Activated CD4-positive, alpha-beta T cell treated with anti-CD3 and anti-CD28 coated beads, Interleukin-2, amount 50 U/mL, for 1 hour (primary cell): ENCODE measurements at places on chromosomes 11 and 22.

- no peak for DNase-seq
These were observed 342.7 kb upstream of the SYN3 start for GRCh38 chr22:33400891-33401290.

GRCh38 chr11:3356858-3357257, 22.1 kb downstream of the ZNF195 start:
- DNase-seq: no peak

DNA sequence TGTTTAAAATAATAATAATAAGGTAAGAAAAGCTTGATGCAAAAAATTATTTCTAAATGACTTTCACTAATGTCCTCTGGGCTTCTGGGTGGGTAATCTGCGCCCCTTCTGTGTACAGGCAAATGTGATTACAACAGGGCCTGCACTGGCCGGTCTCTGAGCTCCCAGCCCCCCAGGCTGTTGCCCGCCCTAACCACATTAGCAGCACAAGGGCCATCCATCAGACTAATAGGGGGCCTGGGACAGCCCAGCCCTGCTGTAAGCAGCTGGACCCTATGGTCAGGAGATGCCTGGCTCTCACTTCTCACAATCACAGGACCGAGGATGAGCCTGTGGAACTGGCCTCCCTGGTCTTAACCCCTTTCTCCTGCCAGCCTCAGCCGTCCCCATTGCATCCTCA, 388.4 kb downstream of the BUD13 start:
- DNase-seq: no peak

DNA sequence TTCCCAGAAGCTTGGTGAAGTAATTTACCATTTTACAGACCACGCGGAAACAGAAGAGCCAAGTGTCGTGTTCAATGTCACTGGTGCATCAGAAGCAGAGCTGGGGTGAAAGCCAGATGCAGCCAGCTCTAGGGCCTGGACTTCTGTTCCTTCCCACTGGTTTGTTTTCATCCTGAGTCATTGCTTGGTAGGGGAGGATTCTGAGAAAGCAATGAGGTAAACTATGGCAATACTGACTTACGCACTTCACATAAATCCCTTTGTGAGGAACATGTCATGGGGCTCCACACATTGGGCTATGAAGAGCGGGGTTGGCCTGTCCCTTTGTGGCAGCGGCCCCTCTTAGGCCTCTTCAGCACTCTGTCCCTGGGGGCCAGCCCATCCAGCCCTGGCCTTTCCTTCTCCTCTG, 52.4 kb upstream of the RBFOX2 start:
- DNase-seq: no peak

GRCh38 chr11:111088847-111089355, 156.6 kb upstream of the POU2AF2 start:
- no peak for DNase-seq

GRCh38 chr11:19891022-19891421, 178.4 kb downstream of the NAV2 start:
- no peak for DNase-seq
